ENCODE measurements at places on chromosomes 12 and 14. TPM values are rescaled to one million over a fixed set of nuclear protein-coding genes. Genes with fewer than 3 reads are reported as not detected.

DNA sequence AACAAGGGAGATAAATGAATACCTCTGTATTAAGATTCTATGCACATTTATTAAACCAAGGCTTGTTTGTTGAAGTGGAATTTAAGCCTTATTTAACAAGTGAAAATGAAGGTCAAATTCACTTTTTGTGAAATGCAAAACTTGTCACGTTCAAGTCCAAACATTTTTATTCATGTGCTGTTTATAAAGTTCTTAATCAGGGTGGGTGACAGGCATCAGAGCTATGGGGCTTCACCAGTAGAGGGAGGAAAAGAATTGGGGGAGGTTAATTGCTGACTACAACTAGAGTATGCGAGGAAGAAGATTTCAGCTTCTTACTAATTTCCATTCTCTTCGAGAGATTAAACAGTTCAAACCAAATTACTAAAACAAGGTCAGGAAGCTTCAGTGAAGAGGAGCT lies 9.7 kb downstream of the MOK start:
- no peaks in the 10 kb centered on the region for H3K27me3 ChIP-seq
- H3K4me1 ChIP-seq = no peaks in the 10 kb centered on the region
- H3K27ac ChIP-seq = no peak overlapping the region

DNA sequence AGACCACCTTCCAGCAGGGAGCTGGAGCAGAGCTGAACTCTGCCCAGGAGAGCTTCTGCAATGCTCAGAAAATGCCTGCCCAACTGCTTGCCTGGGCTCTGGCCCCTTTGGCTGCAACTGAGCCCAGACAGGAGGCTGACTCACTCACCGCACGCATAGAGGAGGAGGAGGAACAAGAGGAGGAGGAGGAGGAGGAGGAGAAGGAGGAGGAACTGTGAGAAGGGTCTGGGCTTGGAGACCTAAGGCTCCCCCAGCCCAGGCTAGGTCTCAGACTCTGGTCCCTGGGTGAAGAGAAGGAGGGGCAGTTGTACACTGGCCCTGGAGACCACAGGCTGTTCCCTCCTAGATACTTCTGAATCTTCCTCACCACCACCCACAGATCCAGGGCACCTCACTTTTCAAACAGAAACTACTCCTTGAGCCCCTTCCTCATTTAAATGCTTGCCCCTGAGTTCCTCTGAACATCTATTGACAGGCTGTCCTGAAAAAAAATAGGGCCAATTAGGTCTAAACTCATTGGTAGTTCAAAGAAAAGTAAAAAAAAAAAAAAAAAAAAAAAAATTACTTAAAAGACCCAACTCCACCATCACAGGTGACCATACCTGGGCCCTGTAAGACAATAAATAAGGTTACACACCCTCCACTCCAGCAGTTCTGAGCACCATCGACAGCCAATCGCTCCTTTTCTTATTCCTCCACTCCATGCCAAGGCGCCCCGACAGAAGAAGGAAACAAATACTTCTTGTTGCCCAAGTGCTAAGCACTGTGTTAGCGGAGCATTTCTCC lies 674 bp downstream of the VDR start:
- H3K4me3 ChIP-seq = peak overlapping the region; percentile 32
- no peaks in the 10 kb centered on the region for H3K27me3 ChIP-seq
- peak overlapping the region; percentile 39 for H3K27ac ChIP-seq
- DNase-seq = peak; percentile 86

DNA sequence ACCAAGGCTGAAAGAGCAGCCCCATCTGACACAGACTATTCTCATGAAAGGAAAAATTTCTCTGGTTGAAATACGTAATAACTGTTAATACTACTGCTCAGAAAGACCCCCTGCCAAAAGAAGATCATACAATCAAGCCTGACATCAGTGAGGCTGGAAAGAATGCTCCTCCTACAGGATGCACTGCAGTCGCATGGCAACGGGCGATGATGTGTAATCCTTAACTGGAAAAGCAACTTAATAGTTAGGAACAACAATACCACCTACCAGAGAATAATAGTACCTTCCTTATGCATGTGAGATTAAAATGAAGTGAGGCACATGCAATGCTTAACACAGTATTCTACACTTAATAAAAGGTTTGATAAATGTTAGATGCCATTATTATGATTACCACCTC lies 1.2 kb upstream of the GOLGA5 start:
- H3K27me3 ChIP-seq = no peaks in the 10 kb centered on the region
- no peak overlapping the region for H3K4me3 ChIP-seq
- H3K27ac ChIP-seq = no peak overlapping the region
- no peaks in the 10 kb centered on the region for H3K4me1 ChIP-seq
- DNase-seq = no peak

GRCh38 chr14:22819151-22819988 lies 4.1 kb upstream of the SLC7A7 start:
- peak overlapping the region; percentile 62 for H3K27ac ChIP-seq
- no peaks in the 10 kb centered on the region for H3K4me1 ChIP-seq
- H3K36me3 ChIP-seq = no peaks in the 10 kb centered on the region
- H3K27me3 ChIP-seq = no peaks in the 10 kb centered on the region
- no peak overlapping the region for H3K4me3 ChIP-seq

GRCh38 chr14:102593061-102593824 lies 794 bp downstream of the RCOR1 start:
- no peaks in the 10 kb centered on the region for H3K36me3 ChIP-seq
- H3K4me1 ChIP-seq = no peaks in the 10 kb centered on the region
- peak overlapping the region; percentile 88 for H3K4me3 ChIP-seq
- DNase-seq = peak; percentile 87
- no peaks in the 10 kb centered on the region for H3K27me3 ChIP-seq
- H3K27ac ChIP-seq = peak overlapping the region; percentile 53

DNA sequence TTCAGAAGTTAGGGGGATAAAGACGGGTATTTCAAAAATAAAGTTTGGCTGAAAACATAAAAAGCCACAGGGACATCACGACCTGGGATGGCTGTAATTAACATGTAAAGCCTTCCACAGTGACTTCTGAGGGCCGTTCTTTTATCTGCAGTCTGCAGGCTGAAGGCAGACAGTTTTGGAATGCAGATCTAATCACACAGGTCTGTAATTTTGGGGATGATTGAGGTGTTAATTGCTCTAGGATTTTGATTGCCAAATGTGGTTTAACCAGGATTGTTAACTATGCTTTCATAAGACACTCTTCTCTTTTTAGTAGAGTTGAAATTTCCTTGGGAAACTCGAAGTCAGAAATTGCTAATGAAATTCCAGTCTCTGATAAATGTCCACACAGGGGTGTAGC lies 355.5 kb downstream of the ATP23 start:
- no peak overlapping the region for H3K4me3 ChIP-seq
- no peaks in the 10 kb centered on the region for H3K4me1 ChIP-seq
- no peak for DNase-seq
- H3K27me3 ChIP-seq = no peaks in the 10 kb centered on the region
- no peaks in the 10 kb centered on the region for H3K36me3 ChIP-seq
- H3K27ac ChIP-seq = no peak overlapping the region

- no peaks in the 10 kb centered on the region for H3K27me3 ChIP-seq
- H3K27ac ChIP-seq = no peak overlapping the region
- no peak overlapping the region for H3K4me3 ChIP-seq
- DNase-seq = no peak
Observed at GRCh38 chr12:1798641-1799020, 21.7 kb upstream of the LRTM2 start.

GRCh38 chr14:90272523-90272922 lies 16.2 kb downstream of the PSMC1 start:
- peaks cover 10% of the 10 kb centered on the region for H3K36me3 ChIP-seq
- H3K4me3 ChIP-seq = no peak overlapping the region
- DNase-seq = no peak
- no peak overlapping the region for H3K27ac ChIP-seq
- no peaks in the 10 kb centered on the region for H3K4me1 ChIP-seq
- no peaks in the 10 kb centered on the region for H3K27me3 ChIP-seq

DNA sequence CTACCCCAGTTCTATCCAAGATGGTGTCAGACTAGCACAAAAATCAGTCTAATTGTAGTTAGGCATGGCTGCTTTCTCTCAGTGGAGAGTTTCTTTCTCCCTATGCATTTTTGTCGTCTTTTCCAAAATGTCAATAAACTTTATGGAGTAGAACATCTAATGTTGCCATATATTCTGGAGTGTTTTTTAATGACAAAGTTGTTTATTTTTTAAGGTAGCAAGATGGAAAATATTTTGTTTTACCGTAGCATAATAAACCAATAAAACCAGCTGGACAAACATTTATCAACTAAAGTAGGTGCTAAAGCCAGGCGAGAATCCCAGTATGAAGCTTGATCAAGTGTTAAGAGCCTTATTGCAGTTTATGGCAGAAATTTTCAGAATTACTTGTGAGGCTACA lies 146.3 kb downstream of the TMTC2 start:
- H3K36me3 ChIP-seq = no peaks in the 10 kb centered on the region
- H3K4me3 ChIP-seq = no peak overlapping the region
- DNase-seq = no peak
- no peaks in the 10 kb centered on the region for H3K27me3 ChIP-seq

DNA sequence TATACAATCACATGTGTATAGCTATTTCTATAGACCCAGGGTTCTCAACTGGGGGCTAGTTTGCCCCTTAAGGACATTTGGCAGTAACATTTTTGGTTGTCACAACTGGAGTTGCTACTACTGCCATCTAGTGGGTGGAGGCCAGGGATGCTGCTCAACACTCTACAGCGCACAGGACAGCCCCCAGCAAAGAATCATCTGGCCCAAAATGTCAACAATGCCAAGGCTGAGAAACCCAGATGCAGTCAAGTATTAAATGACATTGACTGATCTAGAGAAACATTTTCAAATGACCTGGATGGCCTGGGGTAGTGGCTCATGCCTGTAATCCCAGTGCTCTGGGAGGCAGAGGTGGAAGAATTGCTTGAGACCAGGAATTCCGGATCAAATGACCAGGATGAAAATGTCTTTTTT lies 5.8 kb downstream of the WSB2 start:
- no peak overlapping the region for H3K27ac ChIP-seq
- no peaks in the 10 kb centered on the region for H3K4me1 ChIP-seq
- H3K4me3 ChIP-seq = no peak overlapping the region
- no peaks in the 10 kb centered on the region for H3K36me3 ChIP-seq

DNA sequence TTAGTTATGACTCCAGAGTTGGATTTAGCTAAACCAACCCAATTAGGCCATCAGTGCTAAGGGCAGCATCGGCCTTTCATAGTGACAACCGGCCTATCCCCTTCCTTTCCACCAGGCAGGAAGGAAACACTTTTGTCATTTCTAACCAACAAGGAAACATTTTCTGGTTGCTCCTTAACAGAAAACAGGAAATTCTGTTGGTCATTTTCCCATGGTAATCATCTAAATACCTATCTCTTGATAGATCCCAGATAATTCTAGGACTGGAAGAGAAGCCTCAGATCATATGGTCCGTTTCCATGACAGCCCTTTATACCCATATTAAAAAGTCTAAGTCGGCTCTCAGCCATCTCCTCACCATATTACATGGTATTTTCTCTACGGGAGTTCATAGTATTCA lies 79.2 kb upstream of the USP44 start:
- H3K27ac ChIP-seq = no peak overlapping the region
- H3K4me3 ChIP-seq = no peak overlapping the region
- no peak for DNase-seq
- H3K27me3 ChIP-seq = no peaks in the 10 kb centered on the region

- no peak overlapping the region for H3K27ac ChIP-seq
- H3K4me3 ChIP-seq = no peak overlapping the region
- H3K4me1 ChIP-seq = no peaks in the 10 kb centered on the region
- H3K27me3 ChIP-seq = no peaks in the 10 kb centered on the region
Observed at GRCh38 chr14:105925615-105926372, 399.4 kb downstream of the TMEM121 start.

Gene ADCY4
- total RNA-seq = 45.7 TPM

Gene SLC22A17
- total RNA-seq = 25.8 TPM

Gene APEX1
- 66.0 TPM for total RNA-seq

Gene SLC25A47
- total RNA-seq = not detected

Measured in aorta (tissue), 5 donors.